H4 (cell line): ENCODE measurements at places on chromosomes 13 and 19. TPM values are rescaled to one million over a fixed set of nuclear protein-coding genes. Genes with fewer than 3 reads are reported as not detected.

Gene ZNF610
- 1.1 and 2.2 TPM in 2 replicates for total RNA-seq

Gene JUND
- total RNA-seq: 29.1 and 86.4 TPM in 2 replicates

Gene PCDH17
- total RNA-seq: 0.99 and 3.6 TPM in 2 replicates

Gene C19orf73
- 0.80 and 7.3 TPM in 2 replicates for total RNA-seq

Gene ZNF681
- 2.8 and 5.4 TPM in 2 replicates for total RNA-seq

GRCh38 chr19:33403973-33404304 lies 30.4 kb downstream of the CEBPG start:
- no peak for DNase-seq
